Fibroblast of skin of abdomen (primary cell): ENCODE measurements at places on chromosomes 2 and 18.
A peak's percentile ranks its signal among the peaks of the same experiment; 100 is the strongest.

GRCh38 chr2:9294764-9295163, 88.2 kb downstream of the ASAP2 start:
- DNase-seq: no peak

GRCh38 chr18:76437011-76437410, 58.0 kb downstream of the ZNF516 start:
- no peak for DNase-seq

- no peak for DNase-seq
Measured at GRCh38 chr2:43132683-43133301, 93.6 kb downstream of the ZFP36L2 start.

DNA sequence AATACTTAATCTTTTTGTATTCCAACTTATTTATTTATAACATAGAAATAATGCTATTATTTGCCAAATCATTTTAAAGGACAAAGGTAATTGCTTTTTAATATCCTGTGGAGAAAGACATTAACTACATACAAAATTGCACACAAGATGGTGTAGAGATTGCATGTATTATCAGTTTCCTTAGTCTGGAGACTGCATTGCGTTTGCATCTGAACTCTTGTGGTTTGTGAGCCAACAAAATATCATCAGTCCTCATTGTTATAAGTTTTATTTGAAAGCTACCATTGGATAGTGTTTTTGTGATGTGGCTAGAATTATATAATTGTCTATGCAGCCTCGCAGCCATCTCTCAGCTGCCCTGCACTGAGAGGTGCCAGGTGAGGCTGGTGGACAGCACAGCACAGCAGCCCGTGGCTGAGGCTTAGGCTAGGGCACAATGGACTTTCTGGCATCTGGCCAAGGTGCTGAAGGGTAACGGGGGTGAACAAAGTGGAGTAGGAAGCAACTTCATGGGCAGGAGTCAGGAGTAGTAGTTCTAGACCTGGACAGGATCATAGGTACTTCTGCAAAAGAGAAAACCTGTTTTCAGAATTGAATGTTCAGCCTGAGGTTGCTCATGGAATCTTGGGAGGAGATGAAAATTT, 15.1 kb downstream of the RASGRP3 start:
- DNase-seq: no peak

DNA sequence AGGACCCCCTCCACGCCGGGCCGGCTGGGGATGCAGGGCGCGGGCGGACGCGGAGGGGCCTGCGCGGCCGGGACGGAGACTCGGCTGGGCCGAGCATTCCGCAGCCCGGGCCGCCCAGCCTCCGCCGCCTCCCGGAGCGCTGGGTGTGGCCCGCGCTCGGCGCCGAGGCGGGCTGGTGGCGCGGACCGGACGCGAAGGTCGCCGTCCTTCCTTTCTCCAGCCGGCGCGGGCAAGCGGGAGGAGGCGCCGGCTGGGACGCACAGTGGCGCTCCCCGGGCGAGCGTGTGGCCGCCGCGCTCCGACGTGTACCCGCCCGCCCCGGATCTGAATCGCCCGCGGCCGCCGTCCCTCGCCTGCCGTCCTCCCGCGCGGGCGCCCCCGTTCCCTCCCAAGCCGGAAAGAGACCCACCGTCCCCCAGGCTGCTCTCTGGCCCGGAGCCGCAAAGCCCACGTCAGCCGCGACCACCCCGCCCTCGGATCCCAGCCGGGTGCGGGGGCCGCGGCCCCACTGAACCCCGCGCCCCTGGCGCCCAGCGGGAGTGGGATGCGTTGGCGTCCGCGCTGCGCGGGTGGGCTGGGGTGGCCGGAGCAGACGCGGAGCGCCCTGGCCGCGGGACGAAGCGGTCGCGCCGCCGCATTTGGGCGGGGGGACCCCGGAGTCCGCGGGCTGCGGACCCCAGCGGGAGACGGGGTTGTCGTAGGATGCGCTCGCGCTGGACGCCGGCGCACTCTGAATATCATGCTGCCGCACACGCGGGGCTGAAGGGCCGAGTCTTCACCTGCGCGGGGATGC, 634 bp downstream of the SPATS2L start:
- DNase-seq: peak; percentile 41

DNA sequence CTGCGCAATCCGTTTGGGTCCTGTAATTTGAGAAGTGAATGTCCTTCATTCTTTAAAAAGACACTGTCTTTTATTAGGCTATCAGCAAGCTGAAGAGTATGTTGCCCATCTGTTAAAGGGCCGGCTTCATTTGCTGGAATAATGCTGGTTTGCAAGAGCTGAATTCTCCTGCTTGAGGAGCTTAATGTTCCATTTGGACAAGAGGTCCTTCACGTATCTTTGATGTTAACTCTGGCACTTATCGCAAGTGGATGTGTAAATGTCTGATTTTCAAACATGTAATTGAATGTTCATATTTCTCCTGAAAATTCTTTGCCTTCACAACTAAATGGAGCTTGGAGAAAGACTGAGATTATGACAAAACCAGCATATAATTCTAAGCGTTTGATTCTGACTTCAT, 280.8 kb upstream of the NRP2 start:
- DNase-seq: no peak

DNA sequence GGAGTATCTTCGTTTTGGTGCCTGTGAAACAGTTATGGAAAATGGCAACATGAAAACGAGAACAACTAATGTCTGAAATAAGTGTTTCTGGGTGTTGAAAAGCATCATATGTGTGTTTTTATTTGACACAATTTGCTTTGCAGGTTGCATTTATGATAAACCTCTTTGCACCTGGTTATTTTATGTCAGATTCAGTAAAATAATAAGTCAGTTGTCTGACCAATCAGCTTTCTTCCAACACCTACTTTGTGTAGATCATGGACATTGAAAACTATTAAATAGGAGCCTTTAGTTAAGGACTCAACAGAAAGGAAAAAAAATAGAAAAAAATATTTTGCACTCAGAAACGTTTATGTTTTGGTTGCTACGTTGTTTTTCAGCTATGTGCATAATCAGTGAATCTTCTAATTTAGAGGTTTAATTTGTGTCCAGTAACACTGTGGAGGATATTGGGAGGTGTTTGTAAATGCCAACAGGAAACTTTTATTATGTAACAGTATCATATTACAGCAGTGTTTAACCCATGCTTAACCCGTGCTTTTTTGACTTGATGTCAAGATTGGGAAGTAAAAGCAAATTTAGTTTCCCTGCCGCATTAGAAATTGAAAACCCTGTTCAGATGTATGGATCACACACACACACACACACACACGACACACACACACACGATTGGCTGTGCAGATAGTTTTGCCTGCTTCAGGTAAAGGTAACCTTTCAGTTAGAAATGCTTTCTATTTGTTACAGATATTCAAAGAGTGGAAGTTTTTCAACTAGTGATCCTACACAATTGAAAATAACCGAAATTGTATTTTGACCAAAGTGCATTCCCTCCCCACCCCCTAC, 2.6 kb downstream of the PKP4 start:
- DNase-seq: no peak

DNA sequence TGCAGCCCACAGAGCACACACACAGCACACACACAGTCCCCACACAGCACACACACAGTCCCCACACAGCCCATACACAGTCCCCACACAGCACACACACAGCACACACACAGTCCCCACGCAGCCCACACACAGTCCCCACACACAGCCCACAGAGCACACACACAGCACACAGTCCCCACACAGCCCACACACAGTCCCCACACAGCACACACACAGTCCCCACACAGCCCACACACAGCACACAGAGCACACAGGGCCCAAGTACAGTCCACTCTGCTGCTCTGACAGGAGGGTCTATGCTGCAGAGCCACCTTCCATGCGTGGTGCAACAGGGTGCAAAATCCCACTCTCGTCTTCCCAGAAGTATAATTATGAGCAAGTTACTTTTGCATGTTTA, 240.5 kb upstream of the SALL3 start:
- no peak for DNase-seq

DNA sequence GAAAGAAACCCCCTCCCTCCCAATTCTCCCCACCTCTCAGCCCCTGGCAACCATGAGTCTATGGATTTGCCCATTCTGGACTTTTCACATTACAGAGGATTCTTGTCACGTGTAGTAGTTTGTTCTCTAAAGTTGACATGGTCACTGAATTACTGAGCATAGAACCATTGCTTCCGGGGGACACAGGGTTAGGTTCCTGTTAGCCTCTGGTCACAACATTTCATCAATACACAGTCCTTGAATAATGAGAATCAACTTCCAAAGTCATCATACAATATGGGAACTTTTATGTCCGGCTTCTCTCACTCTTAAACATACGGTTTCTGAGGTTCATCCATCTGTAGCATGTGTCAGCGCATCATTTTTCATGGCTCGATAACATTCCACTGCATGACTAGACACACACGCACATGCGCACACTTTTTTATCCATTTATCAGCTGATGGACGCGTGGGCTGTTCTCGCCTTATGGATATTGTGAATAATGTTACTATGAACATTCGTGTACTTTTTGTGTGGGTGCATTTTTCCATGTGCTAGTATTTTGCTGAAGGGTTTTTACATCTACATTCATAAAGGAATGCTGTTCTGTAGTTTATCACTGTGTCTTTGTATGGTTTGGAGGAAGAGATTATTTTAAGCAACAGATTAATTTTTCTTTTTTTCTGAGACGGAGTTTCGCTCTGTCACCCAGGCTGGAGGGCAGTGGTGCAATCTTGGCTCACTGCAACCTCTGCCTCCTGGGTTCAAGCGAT, 48.1 kb downstream of the PARD6G start:
- no peak for DNase-seq

- no peak for DNase-seq
Measured at GRCh38 chr2:6975988-6976387, 58.8 kb downstream of the RNF144A start.

DNA sequence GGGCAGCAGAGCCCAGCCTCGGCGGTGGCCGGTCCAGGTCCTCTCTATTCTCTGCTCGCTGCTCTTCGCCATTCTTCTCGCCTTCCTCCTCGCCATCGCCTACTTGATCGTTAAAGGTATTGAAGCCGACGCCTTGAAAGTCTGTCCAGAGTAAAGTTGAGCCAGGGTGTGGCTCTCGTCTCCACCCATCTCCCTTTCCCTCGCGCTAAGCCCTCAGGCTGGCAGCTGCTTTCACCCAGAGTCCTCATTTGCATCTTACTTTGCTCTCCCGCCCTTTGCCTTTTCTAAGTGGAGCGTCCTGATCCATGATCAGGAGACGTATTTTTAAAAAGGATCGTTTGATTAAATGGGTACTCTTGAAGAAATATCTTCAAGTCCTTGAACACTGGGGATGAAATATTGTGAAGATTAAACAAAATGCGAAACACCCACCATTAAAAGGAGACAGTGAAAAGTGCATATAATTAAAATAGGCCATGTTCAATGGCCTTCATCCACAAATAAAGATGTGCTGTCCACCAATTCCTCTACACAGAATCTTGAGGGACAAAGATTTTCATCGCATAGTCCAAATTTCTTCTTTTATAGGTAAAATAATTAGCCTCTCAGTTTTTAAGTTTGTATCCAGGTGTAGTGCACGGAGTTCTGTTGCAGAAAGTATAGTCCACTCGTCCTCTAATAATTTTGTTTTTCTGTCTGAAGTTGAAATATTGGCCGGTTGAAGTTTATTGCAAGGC, 657 bp downstream of the ARL6IP6 start:
- peak; percentile 14 for DNase-seq

DNA sequence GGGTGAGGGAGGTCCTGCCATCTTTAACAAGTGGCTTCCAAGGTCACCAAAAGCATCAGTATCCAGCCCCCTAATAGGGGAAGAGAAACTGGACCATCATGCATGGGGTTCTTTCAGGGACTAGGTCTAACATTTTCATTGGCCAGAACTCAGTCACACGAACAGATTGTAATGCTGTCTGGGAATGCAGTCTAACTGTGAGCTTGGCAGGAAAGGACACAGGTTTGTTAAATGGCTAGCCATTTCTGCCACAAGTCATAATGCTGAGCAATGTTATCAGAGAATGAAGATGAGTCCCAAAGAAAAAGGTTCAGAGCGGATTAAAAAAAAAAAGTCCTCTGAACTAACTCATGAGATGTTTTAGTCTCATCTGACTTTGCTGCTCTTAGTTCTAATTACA, 70.9 kb upstream of the TNP1 start:
- no peak for DNase-seq

GRCh38 chr2:104371087-104371781, 482.7 kb upstream of the POU3F3 start:
- no peak for DNase-seq

DNA sequence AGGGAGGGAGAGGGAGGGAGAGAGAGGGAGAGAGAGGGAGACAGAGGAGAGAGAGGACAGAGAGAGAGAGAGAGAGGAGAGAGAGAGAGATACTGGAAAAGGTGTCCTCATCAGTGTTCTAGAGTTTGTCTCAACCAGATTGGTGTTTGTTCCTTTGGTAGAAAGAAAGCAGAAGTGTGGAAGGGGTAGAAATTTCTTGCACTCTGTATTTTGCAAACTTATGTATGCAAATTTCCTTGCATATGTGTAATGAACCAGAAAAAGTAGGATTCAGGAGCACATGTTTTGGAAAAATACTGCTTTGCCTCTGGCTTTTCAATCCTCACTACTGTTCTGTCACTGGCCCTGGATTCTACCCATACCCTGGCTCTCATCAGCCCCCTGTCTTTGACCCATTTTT, 1.1 kb upstream of the SP140 start:
- no peak for DNase-seq

DNA sequence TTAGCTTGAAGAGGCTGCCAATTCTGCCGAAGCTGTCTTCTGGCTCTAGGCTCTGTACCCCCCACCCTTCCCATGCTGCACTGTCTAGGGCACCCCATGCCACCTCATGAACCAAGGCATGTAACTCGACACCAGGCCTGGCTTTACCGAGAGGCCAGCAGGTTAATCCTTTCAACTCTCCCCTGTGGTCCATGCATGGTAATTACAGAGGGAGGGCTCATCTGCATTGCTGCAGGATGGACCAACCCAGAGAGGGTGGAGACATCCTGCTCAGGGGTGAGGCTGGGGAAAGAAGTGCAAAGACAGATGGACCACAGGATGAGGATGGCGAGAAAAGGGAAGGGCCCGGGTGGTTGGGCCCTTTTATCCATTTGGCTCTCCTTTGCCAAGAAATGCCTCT, 65.8 kb downstream of the KCTD1 start:
- DNase-seq: no peak

GRCh38 chr2:25521126-25521525, 152.3 kb downstream of the DTNB start:
- DNase-seq: no peak

GRCh38 chr2:158505448-158505934, 48.7 kb downstream of the PKP4 start:
- DNase-seq: no peak

GRCh38 chr18:74472312-74472711, 15.2 kb upstream of the DIPK1C start:
- no peak for DNase-seq

DNA sequence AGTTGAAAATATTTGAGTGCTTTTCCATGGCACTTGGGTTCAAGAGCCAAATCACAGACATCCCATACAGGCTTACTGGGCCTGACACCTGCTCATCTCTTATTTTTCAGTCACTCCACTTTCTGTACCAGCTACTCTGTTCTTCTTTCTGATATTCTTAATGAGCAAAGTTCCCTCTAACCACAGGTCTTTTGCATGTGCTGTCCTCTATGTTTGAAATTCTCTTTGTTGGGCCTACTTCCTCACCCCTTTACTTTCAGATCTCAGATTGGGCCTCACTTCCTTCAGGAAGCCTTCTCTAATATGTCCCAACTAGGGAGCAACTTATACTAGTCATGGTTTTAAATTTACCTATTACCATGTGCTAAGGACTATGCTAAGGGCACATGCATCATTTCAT, 81.8 kb upstream of the RBMS1 start:
- no peak for DNase-seq

- DNase-seq: no peak
Measured at GRCh38 chr2:154187948-154188347, 316.2 kb downstream of the GALNT13 start.

GRCh38 chr2:63257473-63257872, 206.8 kb downstream of the OTX1 start:
- no peak for DNase-seq

- no peak for DNase-seq
Measured at GRCh38 chr2:166727095-166727494, 161.2 kb upstream of the XIRP2 start.
